Brain microvascular endothelial cell (primary cell): ENCODE measurements at places on chromosomes 7 and 10.

GRCh38 chr10:79942261-79943185, 6.4 kb downstream of the SFTPD start:
- no peak for DNase-seq

- DNase-seq = no peak
Observed at GRCh38 chr10:108850138-108850854, 1073.0 kb downstream of the XPNPEP1 start.

DNA sequence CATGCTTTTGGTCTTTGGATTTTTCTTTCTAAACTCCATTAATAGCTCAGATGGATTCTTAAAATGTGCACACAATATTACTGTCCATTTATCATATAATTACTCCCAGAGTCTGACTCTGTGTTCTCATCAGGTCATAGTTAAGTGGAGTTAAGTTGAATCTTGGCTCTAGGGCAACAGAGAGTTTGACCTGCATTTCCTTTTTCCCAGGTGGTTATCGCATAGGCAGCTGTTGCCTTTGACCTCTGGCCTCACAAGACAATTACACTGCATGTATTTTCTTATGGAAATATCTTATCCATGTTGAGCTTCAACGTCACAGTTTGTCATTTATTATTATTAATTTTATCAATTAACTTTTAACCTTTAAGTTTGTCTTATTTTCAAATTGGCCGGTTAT, 237.5 kb upstream of the HGF start:
- DNase-seq = no peak

GRCh38 chr10:81216949-81217348, 658.0 kb upstream of the NRG3 start:
- no peak for DNase-seq

- DNase-seq = no peak
Observed at GRCh38 chr10:75276069-75276872, 40.5 kb upstream of the COMTD1 start.

- DNase-seq = no peak
Observed at GRCh38 chr7:99428972-99429566, 9.5 kb downstream of the PTCD1 start.

DNA sequence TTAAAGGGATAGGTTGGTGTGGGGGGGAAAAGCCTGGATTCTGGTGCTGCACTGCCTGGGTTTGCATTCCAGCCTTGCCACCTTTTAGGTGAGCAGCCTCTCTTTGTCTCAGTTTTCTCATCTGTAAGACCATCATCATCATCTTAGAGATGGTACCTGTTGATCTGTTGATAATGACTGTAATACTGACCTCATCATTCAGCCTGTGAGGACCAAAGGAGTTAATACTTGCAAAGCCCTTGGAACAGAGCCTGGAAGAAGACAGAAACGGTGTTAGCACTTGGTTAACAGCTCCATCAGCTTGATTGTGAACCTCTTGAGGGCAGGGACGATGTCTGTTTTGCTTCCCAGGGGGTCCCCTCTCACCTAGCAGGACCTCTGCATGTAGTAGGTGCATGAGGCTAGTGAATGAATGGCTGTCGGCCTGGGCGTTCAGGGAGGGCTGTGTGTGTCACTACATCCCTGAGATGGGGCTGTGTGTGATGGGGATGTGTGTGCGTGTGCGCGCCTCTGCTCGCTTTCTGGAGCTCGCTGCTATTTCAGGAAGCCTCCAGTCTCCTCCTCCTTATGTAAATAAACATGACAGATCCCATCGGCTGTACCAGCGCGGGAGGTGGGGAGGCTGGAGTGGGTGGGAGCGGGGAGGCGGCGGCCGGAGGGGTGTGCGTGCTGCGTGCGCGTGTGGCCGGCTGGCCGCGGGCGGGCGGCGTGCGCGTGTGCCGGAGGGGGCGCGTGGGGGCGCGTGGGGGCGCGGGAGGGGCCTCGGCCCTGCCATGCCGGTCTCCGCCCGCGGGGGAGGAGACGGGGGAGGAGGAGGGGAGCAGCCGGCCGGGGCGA, 61.2 kb downstream of the NEURL1 start:
- DNase-seq = peak; percentile 31

- DNase-seq = no peak
Observed at GRCh38 chr7:67809586-67809985, 813.0 kb downstream of the TYW1 start.

GRCh38 chr7:22358820-22359697, 2.1 kb upstream of the RAPGEF5 start:
- no peak for DNase-seq

GRCh38 chr10:66772548-66773471, 153.0 kb upstream of the LRRTM3 start:
- DNase-seq = no peak

DNA sequence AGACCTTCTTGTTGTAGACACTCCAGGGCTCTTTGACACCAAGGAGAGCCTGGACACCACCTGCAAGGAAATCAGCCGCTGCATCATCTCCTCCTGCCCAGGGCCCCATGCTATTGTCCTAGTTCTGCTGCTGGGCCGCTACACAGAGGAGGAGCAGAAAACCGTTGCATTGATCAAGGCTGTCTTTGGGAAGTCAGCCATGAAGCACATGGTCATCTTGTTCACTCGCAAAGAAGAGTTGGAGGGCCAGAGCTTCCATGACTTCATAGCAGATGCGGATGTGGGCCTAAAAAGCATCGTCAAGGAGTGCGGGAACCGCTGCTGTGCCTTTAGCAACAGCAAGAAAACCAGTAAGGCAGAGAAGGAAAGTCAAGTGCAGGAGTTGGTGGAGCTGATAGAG, 5.5 kb downstream of the GIMAP7 start:
- DNase-seq = no peak

- DNase-seq = no peak
Observed at GRCh38 chr10:103102195-103102594, 90.9 kb downstream of the NT5C2 start.

- no peak for DNase-seq
Observed at GRCh38 chr7:130218806-130219620, 11.4 kb downstream of the SSMEM1 start.

DNA sequence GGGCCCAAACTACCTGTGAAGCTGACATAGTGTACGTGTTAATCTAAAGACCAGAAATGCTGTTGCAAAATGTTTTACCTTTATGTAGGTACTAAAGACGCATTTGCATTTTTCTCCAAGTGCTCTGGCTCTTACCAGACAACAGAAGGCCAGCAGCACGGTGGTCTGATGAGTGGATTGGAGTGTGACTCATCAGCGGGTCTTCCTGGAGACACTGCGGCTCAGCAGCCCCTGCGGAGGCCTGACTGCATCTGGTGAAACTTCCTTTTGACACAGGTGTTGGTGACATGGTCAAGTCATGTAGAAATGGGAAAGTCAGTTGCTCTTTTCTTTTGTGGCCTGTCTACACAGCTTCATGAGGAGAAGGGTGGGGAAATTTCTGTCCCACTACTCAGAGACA, 723.6 kb downstream of the INHBA start:
- peak; percentile 35 for DNase-seq

- DNase-seq = no peak
Observed at GRCh38 chr10:97016728-97017473, 168.9 kb downstream of the SLIT1 start.

- no peak for DNase-seq
Observed at GRCh38 chr7:42002654-42003053, 234.4 kb downstream of the GLI3 start.

GRCh38 chr7:111835066-111835465, 272.8 kb upstream of the IMMP2L start:
- peak; percentile 65 for DNase-seq

DNA sequence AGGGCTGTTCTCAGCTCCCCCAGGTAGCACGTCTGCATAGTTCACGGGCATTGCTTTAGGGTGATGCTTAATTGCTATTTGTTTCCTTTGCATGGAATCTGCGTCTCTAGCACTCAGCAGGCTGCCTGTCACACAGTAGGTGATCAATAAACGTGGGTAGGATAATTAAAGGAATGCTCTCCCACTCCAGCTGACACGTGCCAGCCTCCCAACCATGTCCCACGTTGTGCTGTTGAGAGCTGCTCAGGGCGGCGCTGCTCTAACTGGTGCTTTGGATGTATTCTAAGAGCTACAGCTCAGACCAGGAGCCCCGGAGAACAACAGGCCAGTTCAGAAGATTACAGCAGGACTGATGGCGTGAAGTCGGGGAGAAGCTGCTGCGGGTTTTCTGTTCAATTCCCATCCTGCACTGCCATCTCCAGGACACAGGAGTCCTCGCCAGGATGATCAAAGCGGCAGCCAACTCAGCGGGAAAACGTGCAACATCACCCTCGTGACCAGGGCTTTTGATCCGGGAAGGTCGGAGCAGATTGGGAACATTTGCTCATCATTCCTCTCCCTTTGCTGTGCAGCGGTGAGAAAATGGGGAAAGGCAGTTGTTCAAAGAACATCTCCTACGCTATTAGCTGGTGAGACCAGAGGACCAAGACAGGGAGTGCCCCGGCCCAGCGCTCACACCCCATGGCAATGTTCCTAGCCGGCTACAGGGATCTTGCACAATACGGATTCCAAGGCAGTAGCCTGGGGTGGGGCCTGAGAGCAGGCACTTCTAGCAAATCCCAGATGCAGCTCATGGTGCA, 50.5 kb upstream of the FOXK1 start:
- DNase-seq = peak; percentile 84

DNA sequence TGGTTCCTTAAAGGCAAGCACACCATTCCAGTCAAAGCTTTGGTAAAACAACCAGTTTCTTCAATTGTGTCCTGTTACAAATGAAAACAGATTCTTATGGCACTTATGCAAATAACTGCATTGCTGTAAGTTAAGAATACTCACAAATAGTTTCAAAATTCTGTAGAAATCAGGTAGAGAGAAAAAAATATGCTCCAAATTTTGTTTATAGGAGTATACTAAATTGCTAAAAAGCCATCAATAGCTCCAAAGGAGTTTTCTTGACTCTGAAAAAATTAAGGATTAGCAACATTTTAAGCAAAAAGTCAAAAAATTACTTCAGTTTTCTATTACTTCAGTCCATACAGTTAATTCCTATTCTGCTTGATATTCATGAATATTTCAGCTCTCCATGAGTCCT, 51.3 kb upstream of the KAT6B start:
- DNase-seq = no peak

DNA sequence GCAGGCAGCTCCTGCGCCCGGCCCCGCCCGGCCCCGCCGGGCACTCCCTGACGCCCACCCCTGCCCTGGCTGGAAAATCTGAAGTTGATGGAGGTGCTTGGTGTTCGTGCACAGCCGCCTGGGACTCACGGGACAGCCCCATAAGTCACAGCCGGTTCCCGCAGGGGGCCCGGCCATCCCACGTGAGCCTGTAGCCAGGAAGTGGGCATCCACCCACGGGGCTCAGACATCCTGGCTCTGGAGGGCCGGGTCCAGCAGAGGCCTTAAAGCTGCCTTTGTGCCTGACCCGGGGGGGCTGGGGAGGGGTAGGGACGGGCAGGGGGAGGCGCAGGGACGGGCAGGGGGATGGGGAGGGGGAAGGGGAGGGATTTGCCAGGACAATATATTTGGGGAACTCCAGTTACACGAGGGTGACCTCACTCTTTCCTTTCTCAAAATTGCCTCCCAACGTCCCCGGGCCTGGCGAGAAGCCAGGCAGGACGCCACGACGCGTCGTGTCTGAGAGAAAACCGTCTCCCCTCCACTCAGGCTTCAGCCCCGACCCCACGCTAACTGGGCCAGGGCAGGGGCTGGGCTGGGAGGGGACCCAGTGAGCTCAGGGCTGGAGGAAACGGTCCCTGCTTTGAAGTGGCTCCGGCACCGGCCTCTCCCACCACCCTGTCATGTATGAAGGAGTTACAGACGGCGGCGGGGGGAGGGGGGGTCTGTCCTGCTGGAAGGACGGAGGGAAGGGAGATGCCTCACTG, 82.1 kb upstream of the PDGFA start:
- DNase-seq = no peak

DNA sequence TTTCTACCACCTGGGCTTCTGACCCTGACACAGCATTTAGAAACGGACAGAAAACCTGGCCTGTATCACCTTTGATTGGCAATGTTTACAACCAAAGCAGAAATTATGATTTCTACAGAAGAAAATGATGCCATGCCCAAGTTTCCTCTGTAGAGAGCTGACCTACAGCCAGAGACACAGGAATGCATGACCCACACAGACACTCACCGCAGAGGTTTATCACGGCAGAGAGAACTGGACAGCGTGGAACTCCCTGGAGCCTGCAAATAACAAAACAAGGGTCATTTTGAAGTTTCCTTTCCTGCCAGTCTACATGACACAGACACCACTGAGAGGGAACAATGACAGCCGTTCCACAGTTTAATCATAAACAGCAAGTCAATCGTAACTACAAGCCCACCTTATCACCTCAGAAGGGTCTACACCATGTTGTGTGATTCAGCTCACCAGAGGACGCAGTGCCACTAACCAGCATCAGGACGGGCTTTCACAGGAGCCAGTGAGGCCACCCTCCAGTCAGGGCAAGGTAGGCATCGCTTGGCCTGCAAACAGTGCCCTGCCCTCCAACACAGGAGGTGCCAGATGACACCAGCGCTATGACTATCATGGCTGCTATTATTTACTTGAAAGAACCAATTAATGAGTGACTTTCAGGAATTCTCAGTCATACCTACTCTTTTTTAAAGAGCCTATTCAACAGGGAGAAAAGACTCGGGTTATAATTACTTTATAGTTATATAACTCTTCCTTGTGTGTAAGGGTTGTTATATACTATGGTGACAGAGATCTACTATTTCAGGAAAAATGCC, 139.9 kb downstream of the TNS3 start:
- DNase-seq = peak; percentile 59

DNA sequence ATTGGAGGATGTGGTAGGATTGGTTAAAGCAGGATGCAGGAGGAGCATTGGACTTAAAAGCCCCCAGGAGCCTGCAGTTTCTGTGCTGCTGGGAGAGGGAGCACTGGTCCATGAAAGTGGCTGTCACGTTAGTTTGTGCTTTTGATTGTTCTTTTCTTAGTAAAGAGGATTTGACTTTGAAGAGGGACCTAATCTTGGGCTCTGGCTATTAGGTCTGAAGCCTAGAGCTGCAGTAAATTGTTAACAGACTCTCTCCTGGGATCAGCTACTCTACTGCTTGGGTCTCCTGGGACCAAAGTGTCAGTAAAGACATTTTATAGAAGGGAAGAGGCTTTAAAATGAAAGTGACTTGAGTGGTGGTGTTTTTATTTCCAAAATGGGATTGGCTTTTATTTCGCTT, 3.7 kb downstream of the ZFYVE27 start:
- DNase-seq = no peak

DNA sequence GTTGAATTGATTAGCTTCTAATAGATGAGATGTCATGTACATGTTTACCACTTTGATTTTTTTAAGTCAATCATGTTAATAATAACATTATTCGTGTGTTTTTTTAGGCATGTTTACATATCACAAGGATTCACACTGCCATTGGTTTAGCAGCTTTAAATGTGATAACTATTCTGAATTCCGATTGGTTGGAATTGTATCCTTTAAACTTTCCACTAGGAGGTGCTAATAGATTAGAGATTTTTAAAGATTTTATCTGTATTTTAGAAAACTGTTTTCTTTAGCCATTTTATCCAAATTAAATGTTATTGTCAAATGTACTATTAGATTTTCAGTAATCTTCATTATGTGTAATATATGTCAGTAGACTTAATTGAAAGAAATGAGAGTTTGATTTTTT, 83.2 kb downstream of the HECTD2 start:
- no peak for DNase-seq

- DNase-seq = no peak
Observed at GRCh38 chr10:125203186-125203800, 42.9 kb upstream of the CTBP2 start.

GRCh38 chr7:118918556-118918955, 694.1 kb downstream of the ANKRD7 start:
- DNase-seq = no peak

- DNase-seq = peak; percentile 43
Observed at GRCh38 chr7:1569016-1569415, 816 bp downstream of the PSMG3 start.

GRCh38 chr7:37013771-37014170, 289.5 kb upstream of the AOAH start:
- DNase-seq = no peak
